ENCODE measurements at places on chromosomes 2 and 18.

DNA sequence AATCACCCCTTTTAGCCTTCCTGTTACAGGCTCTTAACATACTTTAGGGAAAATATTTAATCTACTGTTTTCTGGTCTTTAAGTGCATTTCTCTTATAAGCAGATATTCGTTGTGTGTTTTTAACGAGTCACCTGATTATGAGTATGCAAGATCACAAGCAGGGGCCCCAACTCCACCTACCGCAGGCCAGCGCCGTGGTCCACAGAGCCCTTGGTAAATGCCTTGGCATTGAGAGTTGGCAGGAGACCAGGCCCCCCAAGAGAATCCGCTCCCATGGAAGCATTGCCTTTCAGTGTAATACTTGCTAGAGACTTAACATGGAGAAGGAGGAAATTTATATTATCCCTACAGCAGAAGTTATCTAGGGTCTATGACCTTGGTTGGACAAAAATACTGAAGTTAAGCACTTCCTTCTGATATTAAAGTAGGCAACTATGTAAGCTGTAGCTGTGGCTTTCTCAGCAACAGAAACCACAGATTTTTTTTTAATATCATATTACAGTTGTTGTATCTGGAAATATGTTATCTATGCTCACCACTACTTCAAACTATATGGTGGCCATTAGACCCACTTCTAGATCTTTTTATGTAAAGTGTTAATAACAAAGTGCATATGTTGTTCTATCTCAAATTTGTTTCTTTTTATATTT lies 241.8 kb upstream of the MGAT5 start:
- DNase-seq: no peak

GRCh38 chr2:20104900-20105545 lies 53.6 kb upstream of the LAPTM4A start:
- DNase-seq: no peak

DNA sequence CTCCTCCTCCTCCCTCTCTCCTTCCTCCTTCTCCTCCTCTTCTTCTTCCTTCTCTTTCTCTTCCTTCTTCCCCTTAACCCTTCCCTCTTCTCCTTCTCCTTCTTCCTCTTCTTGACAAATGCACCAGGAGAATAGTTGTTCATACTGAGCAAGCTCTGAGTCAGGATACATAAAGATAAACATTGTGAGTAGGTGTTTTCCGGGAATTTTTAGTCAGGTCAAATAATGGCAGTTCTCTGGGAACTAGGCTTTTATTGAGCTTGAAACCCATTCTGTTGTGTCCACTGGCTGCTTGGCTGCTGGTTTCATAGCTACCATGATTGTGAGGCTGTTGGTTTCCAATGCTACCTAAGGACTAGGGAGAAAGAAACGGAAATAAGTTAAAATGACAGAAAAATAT lies 1144.7 kb upstream of the DDX18 start:
- DNase-seq: no peak

DNA sequence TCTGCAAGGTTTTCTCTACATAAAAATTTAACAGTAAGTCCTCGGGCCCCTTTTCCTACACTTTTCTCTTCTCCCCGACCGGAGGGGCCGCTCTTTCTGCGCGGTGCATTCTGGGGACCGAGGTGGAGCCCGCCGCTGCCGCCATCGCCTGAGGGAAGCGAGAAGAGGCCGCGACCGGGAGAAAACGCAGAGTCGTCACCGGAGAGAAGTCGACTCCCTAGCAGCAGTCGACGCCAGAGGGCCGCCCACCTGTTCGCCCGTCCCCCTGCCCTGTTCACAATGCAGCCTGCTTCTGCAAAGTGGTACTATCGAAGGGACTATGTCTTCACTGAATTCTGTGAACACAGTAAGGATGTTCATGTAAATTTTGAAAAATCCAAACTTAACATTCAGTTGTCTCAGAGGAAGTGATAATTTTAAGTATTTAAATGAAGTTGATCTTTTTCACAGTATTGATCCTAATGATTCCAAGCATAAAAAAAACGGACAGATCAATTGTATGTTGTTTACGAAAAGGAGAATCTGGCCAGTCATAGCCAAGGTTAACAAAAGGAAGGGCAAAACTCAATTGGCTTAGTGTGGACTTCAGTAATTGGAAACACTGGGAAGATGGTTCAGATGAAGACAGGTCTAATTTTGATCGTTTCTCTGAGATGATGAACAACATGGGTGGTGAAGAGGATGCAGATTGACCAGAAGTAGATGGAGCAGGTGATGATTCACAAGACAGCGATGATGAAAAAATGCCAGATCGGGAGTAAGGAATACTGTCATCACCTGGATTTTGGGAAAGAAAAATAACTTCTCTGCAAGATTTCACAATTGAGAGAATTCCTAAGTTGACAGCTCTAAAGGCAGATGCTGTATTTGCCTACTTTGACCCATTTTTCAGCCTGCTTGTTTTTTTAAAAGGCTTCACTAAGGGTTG lies 55.8 kb downstream of the ASXL2 start:
- DNase-seq: peak; percentile 71

- no peak for DNase-seq
Measured at GRCh38 chr2:207362716-207363115, 167.0 kb upstream of the CREB1 start.

DNA sequence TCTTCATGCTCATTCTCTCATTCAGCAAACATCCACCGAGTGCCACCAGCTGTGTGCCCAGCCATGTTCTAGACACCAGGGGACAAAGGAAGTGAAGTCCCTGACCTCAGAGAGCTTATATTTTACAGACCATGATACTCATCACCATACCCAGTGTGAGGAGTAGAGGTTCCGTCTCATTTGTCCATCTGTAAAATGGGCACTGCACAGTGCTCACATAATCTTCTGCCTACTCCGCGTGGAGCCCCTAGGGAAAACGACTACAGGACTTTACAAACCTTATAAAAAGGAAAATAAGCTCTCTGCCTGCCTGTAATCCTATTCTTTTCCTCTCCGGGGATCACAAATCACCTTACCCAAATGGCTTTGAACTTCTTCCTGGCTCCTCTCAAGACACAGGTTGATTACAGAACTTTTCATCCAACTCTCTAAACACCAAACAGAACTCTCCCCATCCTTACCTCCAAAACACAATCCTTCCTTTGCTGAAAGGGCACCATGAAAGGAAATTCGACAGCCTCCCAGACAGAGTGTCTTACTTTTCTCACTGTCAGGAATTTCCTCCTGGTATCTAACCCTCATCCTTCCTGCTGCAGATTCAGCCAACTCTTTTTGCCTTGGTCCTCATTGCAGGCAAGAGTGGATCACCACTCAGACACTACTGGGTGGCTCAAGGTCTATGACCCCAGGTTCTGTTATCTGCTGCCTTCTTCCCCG lies 99.5 kb downstream of the TNS1 start:
- no peak for DNase-seq

DNA sequence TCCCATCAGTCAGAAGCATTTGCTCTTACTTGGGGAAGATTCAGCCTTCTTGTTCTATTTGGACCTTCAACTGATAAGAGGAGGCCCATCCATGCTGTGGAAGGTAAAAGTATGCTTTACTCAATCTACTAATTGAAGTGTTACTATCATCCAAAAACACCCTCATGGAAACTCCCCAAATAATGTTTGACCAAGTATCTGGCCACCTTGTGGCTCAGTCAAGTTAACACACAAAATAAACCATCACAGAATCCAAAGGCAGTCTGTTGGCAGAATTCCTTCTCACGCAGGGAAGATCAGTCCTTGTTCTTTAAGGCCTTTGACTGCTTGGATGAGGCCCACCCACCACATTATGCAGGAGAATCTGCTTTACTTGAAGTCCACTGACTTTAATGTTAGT lies 531.2 kb upstream of the SMIM21 start:
- DNase-seq: no peak

DNA sequence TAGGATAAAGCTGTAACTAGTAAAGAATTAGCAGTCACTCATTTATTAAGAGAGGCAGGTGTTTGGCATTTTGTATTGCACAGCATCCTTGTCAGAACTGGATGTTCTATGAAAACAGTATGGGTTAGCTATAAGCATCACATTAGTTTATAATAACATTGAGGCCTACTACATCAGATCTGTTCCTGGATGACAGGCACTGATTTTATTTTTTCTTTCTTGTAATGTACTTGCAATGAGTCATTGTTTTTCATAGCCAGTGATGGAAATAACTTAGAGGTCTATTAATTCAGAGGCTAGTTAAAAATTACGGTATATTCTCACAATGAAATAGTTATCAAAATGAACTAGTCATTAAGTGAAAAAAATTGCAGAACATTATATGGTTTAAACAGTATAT lies 13.0 kb upstream of the RMDN2 start:
- no peak for DNase-seq

- DNase-seq: no peak
Measured at GRCh38 chr18:60872434-60872833, 460.8 kb upstream of the CDH20 start.

GRCh38 chr18:56197241-56197859 lies 441.0 kb downstream of the TXNL1 start:
- DNase-seq: no peak

GRCh38 chr18:43303376-43303775 lies 26.1 kb upstream of the SYT4 start:
- DNase-seq: no peak

DNA sequence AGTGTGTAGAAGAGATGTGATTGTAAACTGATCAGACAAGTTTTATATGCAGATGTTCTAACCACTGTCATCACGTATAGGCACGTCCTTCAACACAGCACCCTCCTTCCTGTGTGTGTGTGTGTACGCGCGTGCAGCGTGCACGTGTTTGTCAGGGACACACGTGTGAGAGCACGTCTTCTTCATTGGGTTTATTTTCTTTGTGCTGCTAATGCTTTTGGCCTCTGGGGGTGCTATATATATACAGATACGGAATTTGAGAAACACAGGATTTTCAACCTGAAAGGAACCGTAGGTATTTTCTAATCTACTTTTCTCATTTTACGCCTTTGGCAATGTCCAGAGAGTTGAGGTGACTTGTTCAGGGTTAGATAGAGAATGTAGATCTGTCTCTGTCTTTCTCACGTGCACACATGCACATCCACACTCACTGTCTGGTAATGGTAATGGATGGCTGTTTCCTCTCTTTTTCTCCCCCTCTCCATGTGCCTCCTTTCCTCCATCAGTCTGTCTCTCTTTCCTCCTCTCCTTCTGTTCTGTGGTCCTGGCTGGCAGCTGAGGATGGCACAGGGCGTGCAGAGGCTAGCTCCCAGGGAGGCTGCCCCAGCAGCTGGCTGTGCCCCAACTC lies 13.4 kb upstream of the CELF4 start:
- DNase-seq: no peak

DNA sequence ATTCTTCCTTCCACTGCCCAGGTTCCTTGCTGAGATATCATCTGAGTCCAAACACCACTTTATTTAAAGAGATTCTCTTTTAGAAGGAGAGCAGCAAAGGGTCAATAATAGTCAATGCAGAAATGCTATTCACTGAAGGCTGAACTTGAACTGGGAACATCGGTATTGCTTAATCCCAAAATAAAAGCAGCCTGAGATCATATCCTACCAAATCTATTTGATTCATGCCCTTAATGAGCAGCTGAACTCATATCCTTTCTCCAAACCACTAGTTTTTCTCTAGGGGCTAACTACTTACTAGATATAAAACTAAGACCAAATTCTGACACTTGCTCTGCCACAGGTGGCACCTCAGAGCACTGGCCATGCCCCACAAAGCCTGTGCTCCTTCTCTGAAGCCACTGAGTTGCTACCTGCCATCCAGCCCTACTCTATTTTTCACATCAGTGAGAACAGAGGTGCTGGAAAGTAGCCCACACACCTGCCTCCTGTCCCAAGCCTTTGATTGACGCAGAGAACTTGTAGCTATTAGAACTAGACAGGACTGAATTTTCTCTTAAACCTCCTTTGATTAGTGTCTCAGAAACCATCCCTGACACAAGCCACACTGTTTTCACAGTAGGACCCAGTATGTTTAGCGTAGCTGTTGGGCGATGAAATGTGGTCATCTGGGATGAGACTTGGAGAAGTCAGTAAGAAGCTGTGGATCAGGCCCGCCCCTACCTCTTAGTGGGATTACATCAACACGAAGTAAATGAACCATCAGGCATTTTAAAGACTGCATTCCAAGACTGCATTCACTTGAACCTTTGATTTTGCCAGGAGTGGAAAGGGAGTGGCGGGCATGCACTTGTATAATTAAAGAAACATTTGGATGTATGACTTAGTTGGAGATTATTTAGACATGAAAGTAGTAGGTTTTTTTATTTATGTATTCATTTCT lies 124.3 kb downstream of the RBMS1 start:
- no peak for DNase-seq

DNA sequence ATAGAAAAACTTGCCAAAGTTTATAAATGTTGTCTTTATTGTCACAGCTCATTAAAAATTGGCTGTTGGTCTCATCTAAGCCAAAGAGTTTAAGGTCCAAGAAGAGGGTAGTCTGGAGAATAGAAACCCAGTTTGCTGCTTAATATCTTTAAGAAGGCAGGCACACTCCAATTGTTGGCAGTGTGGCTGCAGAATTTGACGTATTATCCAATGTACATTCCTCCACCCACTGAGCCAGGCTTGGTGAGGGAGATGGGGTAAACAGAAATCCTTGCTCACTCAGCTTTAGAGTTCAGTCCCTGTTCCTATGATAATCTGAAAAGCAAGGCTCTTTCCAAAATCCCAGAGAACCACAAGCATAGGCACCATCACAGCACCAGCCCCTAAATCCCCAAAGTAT lies 10.7 kb upstream of the ADD2 start:
- DNase-seq: no peak

DNA sequence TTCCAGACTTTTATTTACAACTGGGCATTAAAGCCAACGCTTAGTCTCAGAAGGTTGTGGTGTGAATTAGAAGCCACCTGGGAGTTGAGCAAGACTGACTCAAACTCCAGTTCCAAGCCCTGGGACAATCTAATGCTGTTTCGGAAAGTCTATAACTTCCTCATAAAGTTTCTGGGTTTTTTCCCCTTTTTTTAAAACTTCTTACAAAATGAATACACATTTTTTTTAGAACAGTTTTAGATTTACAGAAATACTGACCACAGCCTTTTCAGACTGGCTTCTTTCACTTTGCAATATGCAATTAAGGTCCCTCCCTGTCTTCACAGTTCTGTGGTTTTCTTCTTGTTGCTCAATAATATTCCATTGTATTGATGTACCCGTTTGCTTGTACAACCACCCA lies 115.9 kb upstream of the TWIST2 start:
- DNase-seq: no peak

DNA sequence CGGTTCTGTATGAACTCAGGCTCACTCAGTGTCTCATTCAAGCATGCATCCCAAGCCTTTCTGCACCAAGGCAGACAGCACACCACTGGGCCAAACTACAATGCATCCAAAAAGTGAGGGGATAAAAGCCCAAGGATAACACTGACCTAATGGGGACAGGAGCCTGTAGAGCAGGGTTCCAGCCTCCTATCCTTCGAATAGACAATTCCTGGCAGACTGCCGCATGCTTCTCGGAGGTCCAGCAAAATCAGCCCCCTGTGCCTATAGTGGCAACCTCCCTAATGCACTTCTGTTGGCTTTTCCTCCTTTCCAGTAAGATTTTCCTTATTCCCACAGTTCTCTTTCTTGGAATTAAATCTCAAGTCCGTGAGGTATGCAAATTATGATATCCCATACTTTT lies 44.8 kb upstream of the CAVIN2 start:
- no peak for DNase-seq

- DNase-seq: no peak
Measured at GRCh38 chr18:9655232-9655767, 40.9 kb upstream of the PPP4R1 start.

- no peak for DNase-seq
Measured at GRCh38 chr2:204024503-204024902, 87.9 kb downstream of the ICOS start.

All from upper lobe of right lung (tissue), 1 donor.